ENCODE measurements at places on chromosomes 16 and 17.
A peak's percentile ranks its signal among the peaks of the same experiment; 100 is the strongest.

GRCh38 chr16:66935314-66936011 lies at the start of gene CES2:
Gene CES2 (plus strand): TSS chr16:66935516. CDS start chr16:66935636, 120 bp downstream.
- DNase-seq = no peak

GRCh38 chr17:55436224-55437158 lies 14.9 kb upstream of the MMD start:
- DNase-seq = no peak

DNA sequence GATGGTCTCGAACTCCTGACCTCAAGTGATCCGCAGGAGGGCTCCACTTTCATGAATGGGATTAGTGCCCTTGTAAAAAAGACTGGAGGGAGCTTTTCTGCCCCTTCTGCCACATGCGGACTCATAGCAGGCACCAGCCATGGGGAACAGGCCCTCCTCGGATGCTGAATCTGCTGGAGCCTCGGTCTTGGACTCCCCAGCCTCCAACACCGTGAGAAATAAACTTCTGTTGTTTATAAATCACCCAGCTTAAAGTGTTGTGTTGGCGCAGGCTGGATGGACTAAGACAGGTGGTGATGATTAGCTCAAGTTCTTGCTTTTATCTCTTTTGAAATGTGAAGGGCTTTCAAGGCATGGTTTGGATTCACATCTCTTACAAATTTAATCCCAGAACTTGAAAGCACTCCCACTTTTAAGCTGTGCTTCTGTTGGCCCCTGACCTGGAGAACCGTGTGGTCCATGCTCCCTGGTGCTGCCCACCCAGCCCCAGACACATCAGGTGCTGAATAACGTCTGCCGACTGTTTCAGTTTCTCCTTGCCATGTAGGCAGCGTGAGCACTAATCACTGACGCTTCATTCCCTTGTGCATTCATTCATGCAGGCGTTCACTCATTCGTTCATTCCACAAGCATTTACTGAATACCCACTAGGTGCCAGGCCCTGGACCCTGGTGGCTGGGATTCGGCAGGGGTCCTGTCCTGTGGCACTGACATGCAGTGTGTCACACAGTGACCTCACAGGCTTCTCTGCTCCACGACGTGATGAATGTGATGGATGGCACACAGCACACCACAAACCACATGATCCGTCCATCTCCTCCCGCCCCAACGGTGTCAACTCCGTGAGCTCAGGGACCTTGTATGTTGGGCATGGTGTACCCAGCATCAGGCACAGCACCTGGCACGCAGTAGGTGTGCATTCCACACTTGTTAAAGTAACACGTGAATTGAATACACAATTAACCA lies 8.9 kb downstream of the CIBAR2 start:
- no peak for DNase-seq

DNA sequence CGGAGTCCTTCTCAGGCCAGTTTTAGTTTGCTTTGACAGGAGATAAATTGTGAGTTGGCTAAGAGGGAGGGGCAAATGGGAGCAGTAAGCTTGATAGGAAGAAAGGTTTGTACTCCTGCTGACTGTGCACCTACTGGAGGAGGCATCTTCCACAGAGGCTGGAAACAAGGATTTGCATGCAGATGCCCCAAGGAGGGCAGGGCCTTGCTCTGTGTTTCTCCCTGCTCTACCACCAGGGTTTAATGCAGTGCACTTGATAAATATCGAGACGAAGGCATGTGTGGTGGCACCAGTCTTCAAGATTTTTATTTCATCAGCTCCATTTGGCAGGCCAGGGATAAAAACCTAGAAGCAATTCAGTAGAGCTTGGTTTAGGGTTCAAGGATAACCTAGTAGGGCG lies 210.5 kb upstream of the C16orf82 start:
- DNase-seq = no peak

DNA sequence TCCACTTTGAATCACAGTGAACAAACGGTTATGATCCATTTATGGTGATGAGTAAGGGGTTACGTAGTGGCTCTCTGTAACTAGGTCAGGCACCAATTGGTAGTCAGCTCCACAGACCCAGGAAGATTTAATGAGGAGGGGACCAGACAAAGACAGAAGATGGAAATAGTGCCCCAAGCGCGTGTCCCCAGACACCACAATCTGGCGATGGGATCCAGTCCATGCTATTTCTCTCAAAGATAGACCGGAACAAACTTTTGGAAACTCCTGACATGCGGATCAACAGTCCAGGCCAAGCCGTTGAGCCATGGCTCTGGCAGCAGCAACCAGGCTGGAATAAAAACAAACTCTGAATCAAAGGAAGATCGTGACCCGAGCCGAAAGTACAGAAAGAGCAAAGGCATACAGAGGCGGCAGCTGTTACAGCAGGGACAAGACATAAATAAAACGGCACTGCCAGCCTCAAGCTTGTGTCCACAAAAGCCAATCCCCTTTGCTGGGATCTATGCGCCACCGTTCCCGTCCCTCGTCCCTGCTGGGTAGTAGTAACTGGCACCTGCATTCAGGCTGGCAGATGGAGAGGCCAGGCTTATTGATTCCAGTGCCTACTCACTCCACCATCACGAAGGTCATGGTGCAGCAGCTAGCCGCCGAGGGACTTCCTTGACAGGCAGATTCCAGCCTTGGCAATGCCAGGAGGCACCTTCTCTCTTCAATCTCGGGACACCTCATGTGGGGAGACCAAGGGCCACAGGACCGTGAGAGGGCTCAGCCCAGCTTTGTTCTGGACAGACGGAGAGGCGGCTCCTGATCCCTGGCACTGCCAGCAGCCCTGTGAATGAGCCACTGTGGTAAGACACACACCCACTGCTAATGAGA lies 50.2 kb downstream of the CDH11 start:
- no peak for DNase-seq

DNA sequence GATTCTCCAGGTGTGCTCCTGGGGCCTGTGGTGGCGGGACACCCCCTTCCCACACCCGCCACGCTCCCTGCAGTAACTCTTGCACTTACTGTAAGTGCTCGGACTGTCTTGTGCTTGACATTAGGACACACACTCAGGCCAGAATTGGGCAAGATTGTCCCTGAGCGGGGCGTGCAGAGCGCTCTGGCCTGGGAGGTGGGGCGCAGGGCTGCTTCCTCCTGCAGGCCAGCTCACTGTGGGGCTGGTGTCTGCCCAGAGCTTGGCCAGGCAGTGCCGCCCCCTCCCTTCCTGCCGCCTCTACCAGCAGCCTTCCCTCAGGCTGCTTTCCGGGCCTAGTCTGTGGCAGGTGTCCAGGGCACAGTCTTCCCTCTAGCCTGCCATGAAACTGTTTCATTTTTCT lies 6.1 kb upstream of the ATP6V0C start:
- no peak for DNase-seq

- no peak for DNase-seq
Observed at GRCh38 chr16:21703589-21704174, 39.9 kb downstream of the OTOA start.

- DNase-seq = no peak
Observed at GRCh38 chr16:77790009-77790372, 1.6 kb downstream of the VAT1L start.

- DNase-seq = no peak
Observed at GRCh38 chr16:82567175-82567574, 59.6 kb upstream of the CDH13 start.

- peak; percentile 69 for DNase-seq
Observed at GRCh38 chr17:79654960-79655382, 44.1 kb upstream of the RBFOX3 start.

DNA sequence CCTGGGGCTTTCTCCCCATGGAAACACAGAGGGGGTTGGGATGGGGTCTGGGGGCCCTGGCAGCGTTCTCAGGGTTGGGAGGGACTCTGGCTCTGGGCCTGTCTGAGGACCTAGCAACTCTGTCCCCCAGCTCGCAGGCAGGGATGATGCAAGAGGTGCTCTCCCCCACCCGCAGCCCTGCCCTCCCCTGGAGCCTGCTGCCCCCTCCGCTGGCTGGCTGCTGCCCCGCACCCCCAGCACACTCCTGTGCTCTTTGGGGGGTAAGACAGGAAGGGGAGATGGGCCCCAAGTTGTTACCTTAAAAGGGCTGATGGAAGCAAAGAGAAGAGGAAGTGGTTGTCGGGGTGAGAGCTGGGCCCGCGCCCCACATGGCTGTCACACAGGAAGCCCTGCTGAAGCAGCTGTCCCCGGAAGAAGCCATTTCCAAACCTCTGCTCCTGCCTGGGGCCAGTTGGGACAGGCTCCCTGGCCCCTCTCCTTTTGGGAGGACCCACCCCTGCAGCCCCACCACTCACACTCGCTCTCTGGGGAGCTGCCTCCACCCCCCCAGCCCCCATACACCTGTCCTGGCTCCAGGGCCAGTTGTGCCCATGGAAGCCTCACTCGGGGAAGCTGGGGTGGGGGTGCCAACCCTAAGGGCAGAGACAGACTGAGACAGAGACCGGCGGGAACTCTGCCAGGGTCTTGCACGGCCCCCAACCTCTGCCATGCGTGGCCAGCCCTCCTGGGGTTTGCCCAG lies 2.5 kb downstream of the CORO1A start:
- no peak for DNase-seq

DNA sequence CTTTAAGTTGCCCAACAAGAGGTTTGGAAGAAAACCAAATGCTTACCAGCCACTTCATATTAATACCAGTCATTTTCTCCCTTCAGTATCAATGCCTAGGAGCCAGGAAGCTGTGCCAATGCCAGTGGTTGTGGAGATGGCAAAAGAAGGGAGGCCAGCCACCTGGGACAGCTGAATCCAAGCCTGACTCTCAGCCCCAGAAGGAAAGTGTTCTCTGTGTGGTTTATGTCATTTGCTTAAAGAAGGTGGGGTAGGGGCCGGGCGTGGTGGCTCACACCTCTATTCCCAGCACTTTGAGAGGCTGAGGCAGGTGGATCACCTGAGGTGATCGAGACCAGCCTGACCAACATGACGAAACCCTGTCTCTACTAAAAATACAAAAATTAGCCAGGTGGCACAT lies 13.4 kb downstream of the C17orf78 start:
- DNase-seq = no peak

Data from mesenteric fat pad (tissue), 1 donor.